Panc1 (cell line): ENCODE measurements at places on chromosomes 11 and 22.

DNA sequence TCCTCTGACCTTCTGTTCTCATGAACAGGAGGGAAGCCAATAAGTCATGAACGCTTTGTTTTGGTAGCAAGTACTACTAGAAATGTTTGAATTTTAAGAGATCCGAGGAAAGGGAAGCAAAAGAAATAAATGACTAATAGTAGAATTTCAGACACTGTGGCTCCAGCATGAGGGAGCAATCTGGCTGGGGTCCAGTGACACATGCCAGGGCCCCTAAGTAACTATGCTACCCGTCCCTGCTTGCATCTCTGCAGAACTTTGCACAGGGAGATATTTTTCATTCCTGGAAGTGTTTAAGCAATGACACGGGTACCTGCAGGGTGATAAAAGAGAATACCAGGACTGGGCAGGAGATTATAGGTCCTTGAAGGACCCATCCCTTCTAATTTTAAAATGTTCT lies 7.3 kb upstream of the ADAMTS8 start:
- no peak for DNase-seq

GRCh38 chr11:85652786-85653447 lies 5.2 kb downstream of the TMEM126A start:
- no peak for DNase-seq

DNA sequence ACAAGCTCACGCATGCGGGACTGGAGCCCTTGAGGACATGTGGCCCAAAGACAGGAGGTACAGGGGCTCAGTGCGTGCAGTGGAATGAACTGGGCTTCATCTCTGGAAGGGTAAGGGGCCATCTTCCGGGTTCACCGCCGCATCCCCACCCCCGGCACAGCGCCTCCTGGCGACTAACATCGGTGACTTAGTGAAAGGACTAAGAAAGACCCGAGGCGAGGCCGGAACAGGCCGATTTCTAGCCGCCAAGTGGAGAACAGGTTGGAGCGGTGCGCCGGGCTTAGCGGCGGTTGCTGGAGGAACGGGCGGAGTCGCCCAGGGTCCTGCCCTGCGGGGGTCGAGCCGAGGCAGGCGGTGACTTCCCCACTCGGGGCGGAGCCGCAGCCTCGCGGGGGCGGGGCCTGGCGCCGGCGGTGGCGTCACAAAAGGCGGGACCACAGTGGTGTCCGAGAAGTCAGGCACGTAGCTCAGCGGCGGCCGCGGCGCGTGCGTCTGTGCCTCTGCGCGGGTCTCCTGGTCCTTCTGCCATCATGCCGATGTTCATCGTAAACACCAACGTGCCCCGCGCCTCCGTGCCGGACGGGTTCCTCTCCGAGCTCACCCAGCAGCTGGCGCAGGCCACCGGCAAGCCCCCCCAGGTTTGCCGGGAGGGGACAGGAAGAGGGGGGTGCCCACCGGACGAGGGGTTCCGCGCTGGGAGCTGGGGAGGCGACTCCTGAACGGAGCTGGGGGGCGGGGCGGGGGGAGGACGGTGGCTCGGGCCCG lies at the start of gene MIF:
Gene MIF (plus strand): TSS at position 439 of the 765 bp plus-strand sequence. CDS start 92 bp downstream, at position 531.
- DNase-seq, result peak; percentile 24

- no peak for DNase-seq
These were observed 9.8 kb downstream of the PPP6R3 start for GRCh38 chr11:68470304-68470811.

DNA sequence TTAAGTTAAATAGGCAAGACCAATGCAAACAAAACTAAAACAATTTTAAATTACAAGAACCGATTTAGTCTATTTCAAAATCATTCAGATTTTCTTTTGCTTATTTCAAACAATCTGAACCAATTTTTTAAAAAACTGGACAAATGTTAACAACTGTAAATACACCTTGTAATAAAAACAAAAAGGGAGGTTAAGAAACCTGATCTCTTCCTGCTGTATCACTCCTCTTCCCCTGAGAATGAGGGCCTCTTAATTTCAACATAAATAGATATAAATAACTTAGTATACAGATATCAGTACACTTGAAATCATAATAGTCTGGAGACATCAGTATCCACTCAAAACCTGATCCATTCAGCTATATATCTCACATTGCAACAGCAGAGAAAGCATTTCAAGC lies 346.6 kb downstream of the TTC28 start:
- no peak for DNase-seq

GRCh38 chr11:74325649-74326645 lies 14.5 kb upstream of the P4HA3 start:
- no peak for DNase-seq

DNA sequence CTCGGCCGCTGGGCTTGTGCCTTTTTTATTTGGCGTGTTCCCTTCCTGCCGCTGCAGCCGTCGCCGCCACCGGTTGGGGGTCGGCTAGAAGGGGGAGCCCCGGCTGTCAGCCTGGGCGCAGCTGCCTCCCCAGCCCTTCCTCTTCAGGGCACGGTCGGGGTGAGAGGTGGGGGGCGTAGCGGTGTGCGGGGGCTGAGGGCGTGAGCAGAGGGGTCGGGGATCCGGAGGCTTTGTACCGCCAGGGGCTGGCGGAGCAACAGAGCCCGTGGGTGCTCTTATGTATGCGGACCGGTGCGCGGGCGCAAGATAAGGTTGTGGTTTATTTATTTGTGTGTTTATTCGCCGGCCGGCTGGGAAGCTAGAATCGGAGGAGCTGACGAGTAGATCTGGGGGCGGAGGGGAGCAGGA lies 477 bp downstream of the ZBTB16 start:
- no peak for DNase-seq

DNA sequence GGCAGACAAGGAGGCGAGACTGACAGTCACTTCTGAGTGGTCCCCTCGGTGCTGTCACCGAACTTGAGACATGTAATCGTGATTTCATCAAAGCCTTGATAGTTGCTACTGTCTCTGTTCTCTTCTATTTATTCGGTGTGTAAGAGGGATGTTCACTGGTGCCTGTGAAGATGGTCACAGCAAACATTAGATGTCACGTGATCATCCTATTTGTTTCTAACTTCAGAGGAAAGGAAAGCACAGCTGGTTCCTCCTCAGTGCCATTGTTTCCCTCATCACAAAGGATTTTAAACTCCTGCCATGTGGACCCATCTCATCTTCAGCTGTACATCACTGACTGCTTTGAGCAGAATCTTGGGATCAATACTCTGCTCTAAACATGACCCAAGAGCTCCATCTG lies 73.1 kb upstream of the CLMP start:
- DNase-seq, result no peak

- DNase-seq, result no peak
These were observed 2.1 kb downstream of the TRIM29 start for GRCh38 chr11:120135838-120136237.

- DNase-seq, result no peak
These were observed 943 bp downstream of the CSF2RB start for GRCh38 chr22:36914390-36914752.

DNA sequence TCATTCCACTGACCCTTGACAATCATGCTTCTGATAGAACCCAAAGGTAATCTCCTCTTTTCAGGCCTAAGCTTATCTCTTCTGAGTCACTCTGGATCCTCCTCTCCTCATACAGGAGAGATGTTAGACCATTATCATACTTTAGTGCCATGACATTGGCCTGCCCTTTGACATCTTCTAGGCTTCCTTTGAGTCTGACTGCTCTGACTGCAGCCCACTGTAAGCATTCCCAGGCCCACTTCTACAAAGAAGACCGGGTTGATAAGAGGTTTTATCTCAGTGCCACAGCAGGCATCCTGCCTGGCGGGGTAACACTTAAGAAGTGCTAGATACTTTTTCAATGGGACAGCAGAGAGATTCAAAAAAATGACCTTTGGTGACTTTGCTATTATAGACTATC lies 438.0 kb downstream of the KCNA4 start:
- DNase-seq, result no peak

GRCh38 chr11:85651118-85651517 lies 3.4 kb downstream of the TMEM126A start:
- no peak for DNase-seq

- peak; percentile 43 for DNase-seq
These were observed 9.9 kb downstream of the NARS2 start for GRCh38 chr11:78564490-78565467.

GRCh38 chr11:92865352-92865751 lies 104.1 kb upstream of the MTNR1B start:
- DNase-seq, result no peak

DNA sequence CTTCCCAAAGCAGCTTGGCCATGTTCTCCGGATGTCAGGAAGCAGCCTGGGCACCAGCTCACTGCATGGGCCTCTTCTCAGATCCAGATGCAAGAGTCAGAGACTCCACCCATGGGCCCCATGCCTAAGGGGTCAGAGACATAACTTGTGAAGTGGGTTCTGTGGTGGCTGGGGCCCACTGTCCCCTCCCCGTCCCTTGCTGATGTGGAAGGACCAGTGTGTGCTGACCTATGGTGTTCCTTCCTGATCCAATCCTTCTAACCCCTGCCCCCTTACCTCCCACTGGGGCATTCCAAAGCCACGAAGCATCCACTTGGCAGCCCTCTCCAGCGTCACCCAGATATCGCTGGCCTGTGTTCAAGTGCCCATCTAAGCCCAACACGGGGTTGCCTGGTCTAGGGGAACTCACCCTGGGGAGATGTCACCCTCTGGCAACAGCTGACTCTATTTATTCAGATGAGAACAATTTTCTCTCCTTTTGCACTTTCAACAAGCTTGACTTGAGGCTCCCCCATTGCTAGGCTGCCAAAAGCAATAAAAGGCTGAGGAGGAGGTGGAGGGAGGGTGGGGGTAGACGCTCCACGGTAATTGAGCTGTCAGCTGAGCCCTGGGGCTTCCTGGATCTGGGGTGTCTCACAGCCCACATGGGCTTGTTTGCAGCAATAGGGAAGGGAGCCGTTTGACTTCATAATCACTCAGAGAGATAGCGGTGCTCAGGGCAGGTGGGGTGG lies 158.5 kb downstream of the ADAMTS15 start:
- no peak for DNase-seq

DNA sequence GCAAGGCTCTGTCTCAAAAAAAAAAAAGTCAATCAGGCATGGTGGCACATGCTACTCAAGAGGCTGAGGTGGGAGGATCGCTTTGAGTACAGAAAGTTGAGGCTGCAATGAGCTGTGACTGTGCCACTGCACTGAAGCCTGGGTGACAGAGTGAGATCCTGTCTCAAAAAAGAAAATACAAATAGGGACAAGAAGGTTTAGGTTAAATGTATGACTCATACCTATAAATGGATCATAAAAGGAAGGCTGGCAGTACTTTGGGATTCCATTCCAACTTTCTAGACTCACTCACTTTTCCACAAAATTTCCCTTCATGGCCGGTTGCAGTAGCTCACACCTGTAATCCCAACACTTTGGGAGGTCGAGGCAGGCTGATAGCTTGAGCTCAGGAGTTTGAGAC lies 25.6 kb upstream of the OSBP start:
- no peak for DNase-seq

DNA sequence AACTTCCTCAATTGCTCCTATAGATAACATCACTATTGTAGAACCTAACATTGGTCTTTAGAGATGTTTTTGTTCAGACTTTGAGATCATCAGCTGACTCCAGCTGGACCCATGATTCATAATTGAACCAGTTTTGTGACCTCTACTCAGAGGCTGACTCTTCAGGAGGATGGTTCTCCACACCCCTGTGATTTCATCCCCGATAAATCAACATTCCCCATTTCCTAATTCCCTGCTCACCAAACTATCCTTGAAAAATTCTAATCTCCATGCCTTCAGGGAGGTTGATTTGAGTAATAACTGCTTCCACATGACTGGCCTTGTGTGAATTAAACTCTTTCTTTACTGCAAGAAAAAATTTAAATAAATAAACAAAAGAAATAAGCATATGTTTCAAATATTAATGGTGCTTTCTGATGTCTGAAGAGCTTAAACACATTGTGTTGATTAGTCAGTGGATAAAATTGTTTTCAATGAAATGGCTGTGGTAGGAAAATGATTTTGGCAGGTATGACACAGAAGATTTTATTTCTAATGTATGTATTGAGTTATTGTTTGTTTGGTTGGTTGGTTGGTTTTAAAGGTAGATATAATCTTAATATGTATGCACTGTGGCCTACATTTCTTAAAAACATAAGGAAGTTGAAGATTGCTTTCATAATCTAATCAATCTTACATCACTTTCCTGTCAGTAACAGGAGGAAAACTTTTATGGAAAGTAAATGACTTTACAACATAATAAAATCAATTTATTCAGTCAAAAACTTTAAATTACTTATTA lies 427.9 kb upstream of the CCDC179 start:
- no peak for DNase-seq

DNA sequence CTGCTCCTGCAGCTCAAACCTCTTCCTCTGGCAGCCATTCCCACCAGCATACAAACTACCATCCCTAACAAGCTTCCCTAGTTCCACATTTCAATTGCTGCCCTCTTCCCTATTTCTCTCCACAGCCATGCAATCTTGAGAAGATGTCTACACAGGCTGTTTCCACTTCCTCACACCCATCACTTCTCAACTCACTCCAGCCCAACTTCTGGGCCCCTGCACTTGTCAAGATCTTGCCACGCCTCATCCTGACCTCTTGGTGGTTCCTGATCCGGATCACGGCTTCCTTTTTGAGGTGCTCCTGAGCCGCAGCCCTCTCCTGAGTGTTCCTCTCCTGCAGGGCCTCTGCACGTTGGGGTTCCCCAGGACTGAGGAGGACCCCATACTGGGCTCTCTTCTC lies 22.6 kb downstream of the RPL27A start:
- no peak for DNase-seq

GRCh38 chr22:42905702-42906183 lies 48.7 kb upstream of the ARFGAP3 start:
- DNase-seq, result no peak

GRCh38 chr22:19717181-19717580 lies 2.9 kb downstream of the SEPTIN5 start:
- no peak for DNase-seq
